ENCODE measurements at places on chromosomes 6 and 20. TPM values are rescaled to one million over a fixed set of nuclear protein-coding genes. Genes with fewer than 3 reads are reported as not detected.

Gene POM121L2
- not detected for total RNA-seq

Gene ATP6V1G2
- 1.5 TPM for total RNA-seq

DNA sequence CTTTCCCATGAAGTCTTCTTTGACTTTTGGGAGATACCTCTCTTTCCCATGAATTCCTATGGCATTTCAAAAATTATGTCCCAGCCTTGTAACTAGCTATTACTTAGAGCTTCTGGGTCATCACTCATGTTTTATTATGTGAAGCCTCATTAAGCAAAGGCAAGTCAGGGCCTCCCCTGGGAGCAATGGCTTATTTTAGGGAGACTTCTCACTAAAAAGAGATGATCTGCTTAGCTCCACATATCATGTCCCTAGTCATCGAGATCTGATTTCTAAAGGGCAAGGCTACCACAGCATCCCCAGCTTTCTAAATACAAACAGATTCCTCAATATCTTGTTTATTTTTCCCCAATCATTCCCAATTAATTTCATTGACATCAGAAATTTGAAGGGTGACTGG is 154.0 kb upstream of the MANEA start:
- no peaks in the 10 kb centered on the region for H3K4me1 ChIP-seq
- H3K27me3 ChIP-seq: no peaks in the 10 kb centered on the region
- no peaks in the 10 kb centered on the region for H3K36me3 ChIP-seq
- H3K4me3 ChIP-seq: no peak overlapping the region
- no peak overlapping the region for H3K27ac ChIP-seq

Gene PRPF6
- total RNA-seq: 111 TPM

Gene PAX1
- total RNA-seq: not detected

GRCh38 chr6:26025047-26025893 is 62.0 kb upstream of the HFE start:
- H3K4me3 ChIP-seq: peak overlapping the region; percentile 80
- peaks cover 13% of the 10 kb centered on the region for H3K27me3 ChIP-seq
- peaks cover 66% of the 10 kb centered on the region for H3K4me1 ChIP-seq
- peaks cover 71% of the 10 kb centered on the region for H3K36me3 ChIP-seq

DNA sequence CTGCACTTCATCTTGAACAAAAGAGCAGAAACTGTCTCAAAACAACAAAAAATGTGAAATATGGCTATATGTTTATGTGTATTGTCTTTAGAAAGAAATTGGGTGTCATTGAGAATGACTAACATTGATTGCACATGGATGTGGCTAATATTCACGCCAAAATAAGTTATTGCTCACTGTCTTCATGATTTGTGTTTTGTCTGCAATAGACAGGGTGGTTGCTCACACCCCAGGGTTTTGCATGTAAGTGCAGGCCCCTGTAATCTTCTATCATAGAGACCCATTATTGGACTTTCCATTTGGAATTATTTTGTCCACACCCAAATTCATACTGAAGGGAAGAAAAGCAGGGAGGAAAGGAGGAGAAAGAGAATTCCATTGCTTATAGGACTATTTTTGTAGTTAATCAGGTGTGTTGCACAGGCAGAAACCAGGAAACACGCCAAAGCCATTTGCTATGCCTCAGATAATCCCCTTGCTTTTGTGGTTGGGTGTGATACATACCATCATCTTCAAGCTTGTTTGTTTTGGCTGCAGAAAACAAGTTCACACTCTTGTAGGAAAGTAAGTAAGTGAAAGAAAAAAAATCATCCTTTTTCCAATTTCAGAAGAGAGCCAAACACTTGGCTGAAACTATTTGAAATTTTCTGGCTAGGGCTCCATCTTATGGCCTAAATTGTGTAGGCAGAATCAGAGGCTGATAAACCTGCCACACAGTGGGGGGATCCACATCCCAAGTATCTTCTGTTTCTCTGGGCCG is 214.1 kb downstream of the COL12A1 start:
- H3K36me3 ChIP-seq: no peaks in the 10 kb centered on the region
- no peak overlapping the region for H3K27ac ChIP-seq
- no peaks in the 10 kb centered on the region for H3K27me3 ChIP-seq
- H3K4me3 ChIP-seq: no peak overlapping the region

- peak overlapping the region; percentile 60 for H3K4me3 ChIP-seq
- DNase-seq: peak; percentile 73
- H3K27me3 ChIP-seq: no peaks in the 10 kb centered on the region
- H3K4me1 ChIP-seq: peaks cover 80% of the 10 kb centered on the region
- H3K36me3 ChIP-seq: peaks cover 42% of the 10 kb centered on the region
These were observed 69.5 kb upstream of the EPB41L1 start for GRCh38 chr20:36084897-36085613.

Gene CALHM5
- not detected for total RNA-seq

DNA sequence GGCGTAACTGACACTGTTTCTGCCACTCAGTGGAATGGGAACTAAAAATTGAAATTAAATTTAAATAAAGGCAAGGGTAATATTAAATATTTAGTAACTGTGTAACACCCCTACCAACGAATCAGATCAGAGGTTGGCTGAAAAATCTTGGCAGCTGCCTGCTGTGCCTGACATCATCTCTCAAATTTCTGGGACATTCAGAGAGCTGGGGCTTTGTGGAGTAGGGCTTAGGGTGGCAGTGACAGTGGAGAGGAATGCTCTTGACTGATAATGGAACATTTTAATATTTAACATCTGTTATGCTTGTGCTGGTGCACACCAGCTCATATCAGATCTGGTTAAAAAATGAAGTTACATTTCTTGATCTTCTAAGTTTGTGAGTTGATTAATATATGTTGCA is 62.2 kb downstream of the RFPL4B start:
- no peak for DNase-seq
- H3K27ac ChIP-seq: no peak overlapping the region
- no peaks in the 10 kb centered on the region for H3K36me3 ChIP-seq
- H3K4me3 ChIP-seq: no peak overlapping the region
- no peaks in the 10 kb centered on the region for H3K27me3 ChIP-seq

- H3K4me1 ChIP-seq: peaks cover 37% of the 10 kb centered on the region
- no peaks in the 10 kb centered on the region for H3K27me3 ChIP-seq
- H3K27ac ChIP-seq: peak overlapping the region; percentile 58
- DNase-seq: no peak
- peaks cover 18% of the 10 kb centered on the region for H3K36me3 ChIP-seq
- H3K4me3 ChIP-seq: peak overlapping the region; percentile 64
These were observed 501 bp upstream of the PLA2G7 start for GRCh38 chr6:46735720-46736031.

Gene TBP
- total RNA-seq: 13.9 TPM

DNA sequence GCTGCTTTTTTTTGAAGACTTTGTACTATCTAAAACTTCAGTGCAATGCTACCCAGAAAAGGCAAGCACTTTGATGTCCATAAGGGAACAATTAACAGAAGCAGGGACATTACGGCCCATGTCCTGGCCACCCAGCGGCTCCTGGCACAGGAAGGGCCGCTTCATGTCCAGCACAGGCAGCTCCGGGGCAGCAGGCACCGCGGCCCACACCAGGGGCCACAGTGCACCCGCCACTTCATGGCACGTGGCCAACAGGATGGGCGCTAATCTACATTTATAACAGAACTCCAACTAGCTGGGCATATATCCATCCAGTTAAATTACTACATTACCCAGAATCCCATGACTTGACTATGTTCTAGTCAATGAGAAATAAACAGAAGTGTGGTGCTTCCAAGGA is 198.2 kb upstream of the ID4 start:
- no peak overlapping the region for H3K27ac ChIP-seq
- no peak for DNase-seq
- H3K4me1 ChIP-seq: no peaks in the 10 kb centered on the region
- H3K27me3 ChIP-seq: no peaks in the 10 kb centered on the region

DNA sequence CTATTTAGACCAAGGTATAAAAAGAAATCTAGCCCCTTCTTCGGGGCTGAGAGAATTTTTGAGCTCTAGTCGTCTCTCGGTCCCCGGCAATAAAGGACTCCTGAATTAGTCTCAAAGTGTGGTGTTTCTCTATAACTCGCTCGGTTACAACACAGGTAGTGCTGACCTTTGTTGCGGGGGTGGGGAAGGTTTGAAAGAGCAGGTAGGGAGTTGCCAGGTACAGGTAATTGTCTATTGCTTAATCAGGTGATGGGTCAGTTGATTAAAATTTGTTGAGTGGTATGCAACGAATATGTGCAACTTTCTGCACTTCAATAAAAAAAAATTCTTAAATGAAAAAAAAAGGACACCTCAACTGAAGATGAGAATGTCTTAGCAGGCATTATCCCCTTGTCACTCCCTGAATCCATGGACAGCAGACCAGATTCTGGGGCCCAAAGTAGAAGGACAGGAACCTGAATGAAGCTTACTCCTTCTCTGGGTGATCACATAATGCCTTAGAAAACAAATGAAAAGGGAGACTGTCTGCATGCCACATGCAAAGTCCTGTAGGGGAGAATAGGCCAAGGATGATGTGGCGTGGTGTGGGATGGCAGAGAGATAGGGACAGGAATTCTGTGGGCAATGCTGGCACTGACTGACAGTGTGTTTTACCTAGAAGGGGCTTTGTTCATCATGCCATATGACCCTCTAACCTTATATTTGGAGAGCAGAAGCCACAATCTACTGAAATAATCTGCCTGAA is 157.6 kb upstream of the OLIG3 start:
- no peak overlapping the region for H3K27ac ChIP-seq
- no peaks in the 10 kb centered on the region for H3K27me3 ChIP-seq
- no peak for DNase-seq
- H3K4me3 ChIP-seq: no peak overlapping the region
- peaks cover 24% of the 10 kb centered on the region for H3K4me1 ChIP-seq
- H3K36me3 ChIP-seq: no peaks in the 10 kb centered on the region

- no peaks in the 10 kb centered on the region for H3K4me1 ChIP-seq
- DNase-seq: no peak
- peaks cover under 1% of the 10 kb centered on the region for H3K27me3 ChIP-seq
- no peak overlapping the region for H3K4me3 ChIP-seq
These were observed 49.8 kb downstream of the RNASET2 start for GRCh38 chr6:166906376-166907044.

Gene DEFB124
- total RNA-seq: not detected

Gene PACRG
- total RNA-seq: not detected

- no peak for DNase-seq
- no peak overlapping the region for H3K27ac ChIP-seq
- H3K4me1 ChIP-seq: peaks cover 47% of the 10 kb centered on the region
- H3K36me3 ChIP-seq: peaks cover 100% of the 10 kb centered on the region
- no peaks in the 10 kb centered on the region for H3K27me3 ChIP-seq
These were observed 5.2 kb downstream of the MCCD1 start for GRCh38 chr6:31534011-31534410.

DNA sequence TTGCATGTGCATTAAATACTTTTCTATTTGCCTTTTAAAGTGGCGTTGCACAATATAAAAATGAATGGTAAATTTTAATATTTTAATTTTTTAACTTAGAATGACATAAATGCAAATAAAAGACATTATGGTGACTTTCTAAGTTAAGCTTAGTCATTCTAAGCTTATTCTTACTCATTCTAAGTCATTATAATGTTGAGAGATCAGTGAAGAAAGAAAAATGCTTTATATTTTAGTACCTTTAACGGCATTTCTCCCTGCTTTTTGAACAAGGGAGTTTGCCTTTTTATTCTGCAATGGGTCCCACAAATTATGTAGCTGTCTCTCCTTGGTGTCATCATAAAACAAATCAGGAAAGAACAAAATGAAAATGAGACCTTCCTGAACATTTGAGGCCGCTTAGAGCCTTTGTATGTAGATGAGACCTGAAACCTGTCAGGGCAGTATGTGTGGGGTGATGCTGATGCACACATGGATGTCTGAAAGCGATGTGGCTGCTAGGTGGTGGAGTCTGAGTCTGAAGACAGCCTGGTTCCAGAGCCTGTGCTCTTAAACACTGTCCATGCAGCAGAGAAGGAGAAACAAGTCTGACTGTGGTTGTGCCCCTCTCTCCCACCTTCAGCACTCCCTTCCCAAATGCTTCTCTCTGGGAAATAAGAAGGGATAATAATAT is 158.0 kb downstream of the PHF3 start:
- no peak overlapping the region for H3K4me3 ChIP-seq
- H3K27ac ChIP-seq: no peak overlapping the region
- no peaks in the 10 kb centered on the region for H3K4me1 ChIP-seq
- no peak for DNase-seq
- no peaks in the 10 kb centered on the region for H3K36me3 ChIP-seq

Gene PPP1R14C
- 3.6 TPM for total RNA-seq

Data from Calu3 (cell line).